Large intestine (tissue), 12 donors: ENCODE measurements at places on chromosomes 5 and 9. TPM values are rescaled to one million over a fixed set of nuclear protein-coding genes. Genes with fewer than 3 reads are reported as not detected.

CBY3 gene
- polyA plus RNA-seq = 1.2 TPM

STRBP gene
- polyA plus RNA-seq = 29.1 TPM

DNA sequence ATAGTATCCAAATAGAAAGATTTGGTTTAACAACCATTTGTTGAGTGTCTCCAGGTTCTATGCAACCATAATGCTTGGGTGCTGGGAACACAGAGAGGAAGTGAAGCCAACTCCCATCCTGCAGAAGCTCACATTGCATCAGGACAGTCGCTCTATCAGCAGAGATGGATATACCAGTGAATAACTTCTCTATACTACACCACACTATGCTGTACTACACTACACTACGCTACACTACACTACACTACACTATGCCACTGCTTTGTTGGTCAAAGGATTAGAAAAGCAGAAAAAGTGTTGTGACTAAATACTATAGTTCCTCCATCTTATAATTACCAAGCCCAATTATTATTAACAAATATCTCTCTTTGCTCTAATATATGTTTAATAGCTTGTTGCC is 89.2 kb upstream of the PRRC1 start:
- no peak for DNase-seq

DNA sequence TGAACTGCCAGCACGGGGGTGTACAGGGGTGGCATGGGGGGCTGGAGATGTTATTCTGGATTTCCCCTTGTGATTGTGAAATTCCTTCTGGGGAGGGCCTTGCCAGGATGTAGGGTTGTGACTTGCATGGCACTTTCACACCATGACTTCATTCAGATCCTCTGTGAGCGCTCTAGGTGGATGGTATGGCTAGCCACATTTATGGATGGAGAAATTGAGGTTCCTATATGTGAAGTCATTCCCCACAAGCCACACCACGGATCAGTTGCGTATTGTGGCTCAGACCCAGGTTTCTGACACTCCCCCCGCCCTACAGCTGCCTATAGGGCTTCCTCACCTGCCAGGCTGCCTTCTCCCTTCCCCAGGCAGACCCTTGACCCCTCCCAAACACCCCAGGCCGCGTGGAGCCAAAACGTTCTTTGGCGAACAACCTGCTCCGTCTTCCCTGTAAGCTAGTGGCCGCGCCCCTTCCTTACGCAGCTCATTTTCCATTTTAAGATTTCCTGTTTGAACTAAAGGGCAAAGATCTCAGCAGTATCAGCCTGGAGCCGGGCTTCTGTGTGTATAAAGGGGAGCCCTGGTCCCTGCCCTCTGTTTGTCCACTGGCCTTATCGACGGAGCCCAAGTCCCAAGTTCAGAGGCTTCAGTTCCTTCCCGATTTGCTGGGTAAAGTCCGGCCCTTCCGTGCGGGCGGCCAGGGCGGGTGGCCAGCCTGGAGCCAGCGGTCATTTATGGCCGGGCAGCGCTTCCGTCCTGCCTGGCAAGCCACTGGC is 97.8 kb upstream of the KLF4 start:
- DNase-seq = peak; percentile 97

DNA sequence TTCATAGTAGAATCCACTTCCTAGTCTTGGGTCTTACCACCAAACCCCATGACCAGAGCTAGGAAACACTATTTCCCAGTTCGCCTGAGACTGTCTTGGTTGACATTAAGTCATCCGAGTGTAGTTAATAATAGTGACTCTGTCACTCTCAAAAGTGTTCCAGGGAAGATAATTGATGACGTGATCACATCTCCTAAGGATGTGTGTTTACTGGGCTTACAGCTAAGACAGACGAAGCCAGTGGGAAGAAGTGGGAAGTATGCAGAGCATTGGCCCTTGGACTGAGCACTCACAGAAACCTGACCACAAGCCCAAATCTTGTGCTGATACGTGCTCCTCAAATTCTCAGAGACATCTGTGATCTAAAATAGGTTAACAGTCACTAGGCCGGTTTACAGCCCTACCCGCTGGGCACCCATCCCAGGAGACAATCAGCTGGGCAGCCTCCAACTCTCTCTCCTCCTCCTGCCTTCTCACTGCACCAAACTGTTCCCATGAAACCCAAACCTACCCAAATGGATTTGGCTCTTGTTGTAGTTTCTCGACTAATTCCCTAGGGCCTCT is 316.6 kb downstream of the TLE1 start:
- no peak for DNase-seq

GRCh38 chr5:168660691-168661090 is 81.5 kb upstream of the PANK3 start:
- no peak for DNase-seq
